ENCODE measurements at places on chromosomes 7 and 10.

- peak; percentile 4 for DNase-seq
These were observed 37.7 kb upstream of the MINDY3 start for GRCh38 chr10:15898046-15898445.

- no peak for DNase-seq
These were observed 63.6 kb downstream of the MACC1 start for GRCh38 chr7:20153567-20153966.

GRCh38 chr10:120076996-120077706 is 184.6 kb downstream of the SEC23IP start:
- no peak for DNase-seq

GRCh38 chr10:59310324-59310914 is 51.9 kb downstream of the FAM13C start:
- no peak for DNase-seq

Measured in Caki2 (cell line).